ENCODE measurements at places on chromosomes 5 and 9.
A peak's percentile ranks its signal among the peaks of the same experiment; 100 is the strongest.

DNA sequence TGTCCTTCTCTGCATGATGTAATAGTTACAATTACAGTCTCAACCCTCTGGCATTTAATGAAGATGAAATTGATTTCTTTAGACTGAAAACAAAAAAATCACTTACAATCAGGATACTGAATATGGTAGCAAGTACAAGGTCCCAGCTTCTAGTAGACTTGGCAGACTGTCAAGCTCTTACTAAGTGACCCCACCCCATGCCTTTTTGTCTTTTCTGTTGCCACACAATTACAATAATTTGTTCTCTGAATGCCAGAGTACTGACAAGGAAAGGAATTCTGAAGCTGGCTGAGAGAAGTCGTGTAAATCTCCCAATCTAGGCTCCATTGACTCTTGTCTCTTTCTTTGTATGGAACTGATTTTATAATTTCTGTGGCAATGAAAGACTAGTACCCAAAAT is 154.2 kb downstream of the TMC1 start:
- no peak for DNase-seq

DNA sequence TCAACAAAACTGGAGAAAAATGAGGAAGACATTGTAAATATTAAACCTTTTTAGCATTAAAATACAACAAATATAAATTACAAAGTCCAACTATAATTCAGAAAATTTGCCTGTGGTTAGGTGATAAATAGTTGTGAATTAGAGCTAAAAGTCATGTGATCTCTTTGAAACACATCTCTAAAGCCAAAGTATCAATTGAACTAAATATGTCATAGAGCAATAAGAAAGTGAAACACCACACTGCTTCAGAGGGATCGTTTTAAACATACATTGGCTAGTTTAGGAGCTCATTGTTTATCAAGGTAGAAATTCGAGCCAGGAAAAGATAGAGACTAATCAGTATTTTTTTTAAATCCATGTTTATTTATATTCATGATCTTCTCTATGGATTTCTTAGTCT is 606.3 kb upstream of the ITGA1 start:
- DNase-seq, result no peak

GRCh38 chr9:111350556-111350955 is 20.5 kb upstream of the OR2K2 start:
- DNase-seq, result no peak

GRCh38 chr5:157387683-157388093 is 72.3 kb upstream of the NIPAL4 start:
- DNase-seq, result no peak

DNA sequence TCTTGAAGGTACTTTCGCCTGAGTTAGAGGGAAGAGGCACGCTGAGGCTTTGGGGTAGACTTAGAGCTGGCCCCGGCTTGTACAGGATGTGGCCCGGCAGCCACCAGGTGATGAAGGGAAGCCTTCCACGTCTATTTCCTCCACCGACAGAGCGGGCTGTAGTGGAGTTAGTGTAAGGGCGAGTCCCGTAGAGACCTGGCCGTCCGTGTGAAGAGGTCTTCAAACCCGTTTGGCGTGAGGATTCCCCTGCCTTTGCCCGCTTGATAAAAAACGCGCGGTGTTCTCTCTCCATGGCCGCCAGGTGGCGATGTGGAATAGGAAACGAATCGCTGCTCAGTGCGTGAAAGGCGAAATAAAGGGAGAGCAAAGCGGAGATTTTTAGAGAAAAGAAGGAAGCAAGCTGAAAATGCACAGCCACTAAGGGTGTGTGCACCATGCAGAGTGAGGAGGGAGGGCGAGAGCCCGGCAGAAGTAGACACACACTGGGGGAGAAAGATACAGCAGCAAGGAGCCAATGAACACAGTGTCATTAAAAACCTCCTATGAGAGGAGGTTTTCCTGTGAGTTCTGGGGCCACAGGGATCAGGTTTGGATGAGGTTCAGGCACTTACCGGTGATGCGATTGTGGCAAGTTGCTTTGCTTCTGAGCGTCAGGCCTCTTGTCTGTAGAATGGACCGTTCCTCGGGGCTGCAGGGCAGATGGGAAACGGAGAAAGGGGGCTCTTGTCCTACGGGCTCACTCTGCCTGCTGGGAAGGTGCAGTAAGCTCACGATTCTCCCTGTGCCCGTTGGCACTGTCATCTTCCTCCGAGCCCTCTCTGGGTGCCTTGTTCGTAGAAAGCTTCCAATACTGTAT is 34.2 kb downstream of the STC2 start:
- DNase-seq, result peak; percentile 78

GRCh38 chr5:28734396-28734795 is 1696.0 kb upstream of the CDH9 start:
- no peak for DNase-seq

DNA sequence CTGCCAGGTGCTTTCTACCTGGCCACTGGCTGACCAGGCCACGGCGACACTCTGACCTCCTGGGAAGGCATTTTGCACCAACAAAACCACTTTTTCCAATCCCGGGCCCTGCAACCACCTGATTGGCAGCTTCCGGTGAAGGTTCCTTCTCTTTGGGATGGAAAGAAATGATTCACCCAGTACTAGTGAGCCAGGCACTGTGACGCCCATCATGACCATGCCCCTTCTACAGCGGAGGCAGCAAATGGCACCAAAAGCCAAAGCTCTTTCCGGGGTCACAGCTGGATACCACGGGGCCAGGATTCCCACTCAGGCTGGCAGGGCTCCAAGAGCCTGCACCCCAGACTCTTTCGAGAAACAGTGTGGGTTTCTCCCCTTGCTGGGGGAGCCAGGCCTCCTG is 4.7 kb downstream of the NOTCH1 start:
- DNase-seq, result no peak

- DNase-seq, result no peak
Measured at GRCh38 chr5:149212198-149212951, 59.3 kb upstream of the AFAP1L1 start.
